ENCODE measurements at places on chromosomes 3 and 15. TPM values are rescaled to one million over a fixed set of nuclear protein-coding genes. Genes with fewer than 3 reads are reported as not detected.

DNA sequence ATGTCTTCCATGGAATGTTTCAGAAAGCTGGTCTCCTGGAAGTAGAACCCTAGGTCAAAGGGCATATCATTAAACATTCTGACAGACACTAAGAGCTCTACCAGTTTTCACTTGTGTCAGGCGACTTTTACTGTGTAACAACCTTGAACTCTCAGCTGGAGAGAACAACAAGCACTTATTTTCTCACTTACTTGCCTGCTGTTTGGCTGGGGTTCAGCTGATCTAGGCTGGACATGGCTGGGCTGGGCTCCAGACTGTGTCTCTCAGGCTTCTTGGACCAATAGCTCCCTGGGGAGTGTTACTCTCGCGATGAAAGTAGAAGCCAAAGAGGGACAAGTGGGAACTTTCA lies 527.3 kb downstream of the SHQ1 start:
- no peak overlapping the region for H3K4me3 ChIP-seq
- no peaks in the 10 kb centered on the region for H3K4me1 ChIP-seq
- H3K27me3 ChIP-seq = peaks cover 29% of the 10 kb centered on the region
- DNase-seq = no peak
- H3K27ac ChIP-seq = no peak overlapping the region

DNA sequence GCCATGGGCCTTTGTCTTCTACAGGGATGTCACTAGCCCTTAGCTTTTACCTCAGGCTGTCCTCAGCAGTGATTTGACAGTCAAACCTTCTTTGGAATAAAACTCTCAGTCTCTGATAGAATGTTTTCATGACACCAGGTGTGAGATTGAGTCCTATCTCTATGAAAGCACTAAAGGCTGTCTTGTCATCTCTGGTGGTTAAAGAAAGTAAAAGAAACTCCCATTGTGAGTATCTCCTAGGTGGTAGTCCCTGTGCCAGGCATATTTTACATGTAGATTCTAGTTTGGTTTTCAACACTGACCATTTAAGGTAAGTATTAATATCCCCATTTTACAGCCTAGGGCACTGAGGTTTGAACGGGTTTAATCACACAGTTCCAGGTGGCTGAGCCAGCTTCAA lies 360.2 kb downstream of the CHST2 start:
- H3K27me3 ChIP-seq = no peaks in the 10 kb centered on the region
- no peaks in the 10 kb centered on the region for H3K36me3 ChIP-seq
- peaks cover 3% of the 10 kb centered on the region for H3K4me1 ChIP-seq
- H3K27ac ChIP-seq = no peak overlapping the region
- H3K4me3 ChIP-seq = no peak overlapping the region
- DNase-seq = no peak

DNA sequence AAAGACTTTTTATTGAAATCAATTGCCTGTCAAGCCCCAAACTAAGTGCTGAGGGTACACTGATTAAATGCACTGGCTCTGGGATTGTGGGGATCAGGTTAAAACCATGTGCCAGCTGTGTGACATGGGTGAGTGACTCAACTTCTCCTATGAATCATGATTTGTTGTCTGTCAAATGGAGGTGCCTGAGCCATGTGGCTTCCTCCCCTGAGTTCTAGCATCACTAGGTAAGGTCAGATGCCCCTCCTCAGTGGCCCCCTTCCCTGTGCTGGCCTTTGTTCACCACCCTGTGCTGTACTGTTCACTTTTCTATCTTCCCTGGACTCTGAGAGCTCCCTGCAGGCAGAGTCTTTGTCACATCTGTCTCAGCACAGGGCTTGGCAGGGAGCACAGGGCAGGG lies 43.6 kb upstream of the ATP2B2 start:
- no peaks in the 10 kb centered on the region for H3K4me1 ChIP-seq
- H3K27me3 ChIP-seq = no peaks in the 10 kb centered on the region
- no peak overlapping the region for H3K4me3 ChIP-seq

Gene KCNH8
- not detected for total RNA-seq

Gene CLK3
- total RNA-seq = 75.5 TPM

Gene TMEM41A
- 16.8 TPM for total RNA-seq

All from endothelial cell of umbilical vein (primary cell).